ENCODE measurements at places on chromosomes 3 and 15.

DNA sequence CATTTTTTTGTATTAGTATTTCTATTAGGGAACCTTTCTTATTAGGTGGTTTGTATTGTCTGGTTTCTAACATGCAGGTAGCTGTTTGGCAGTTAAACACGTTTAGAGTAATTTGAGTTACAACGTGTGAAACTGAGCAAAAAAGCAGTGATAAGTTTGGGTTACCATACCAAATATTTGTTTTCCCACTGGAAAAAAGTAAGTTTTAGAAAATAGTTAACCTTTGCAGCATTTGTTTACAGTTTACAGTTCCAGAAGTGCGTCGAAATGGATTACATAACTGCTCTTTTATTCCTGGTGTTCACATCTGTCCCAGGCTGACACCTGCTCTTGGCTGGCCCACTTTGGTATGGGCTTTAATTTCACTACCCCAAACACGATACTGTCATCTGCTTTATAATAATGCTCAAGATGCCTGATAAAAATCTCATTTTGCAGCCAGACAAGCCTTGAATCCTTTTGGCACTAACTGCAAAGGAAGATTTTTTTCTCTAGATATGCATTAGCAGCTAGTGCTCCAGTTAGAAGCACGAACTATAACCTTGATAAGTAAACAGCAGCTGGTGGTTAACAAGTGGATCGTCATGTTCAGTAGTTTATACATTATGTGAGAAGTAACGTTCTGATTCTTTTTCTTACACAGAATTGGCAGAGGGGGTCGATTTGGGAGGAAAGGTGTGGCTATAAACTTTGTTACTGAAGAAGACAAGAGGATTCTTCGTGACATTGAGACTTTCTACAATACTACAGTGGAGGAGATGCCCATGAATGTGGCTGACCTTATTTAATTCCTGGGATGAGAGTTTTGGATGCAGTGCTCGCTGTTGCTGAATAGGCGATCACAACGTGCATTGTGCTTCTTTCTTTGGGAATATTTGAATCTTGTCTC, 5.3 kb downstream of the EIF4A2 start:
- ATAC-seq, result no peak

GRCh38 chr3:138861798-138862197, 27.1 kb upstream of the PIK3CB start:
- ATAC-seq, result no peak

GRCh38 chr3:31575448-31575847, 42.7 kb downstream of the STT3B start:
- ATAC-seq, result peak; percentile 64

GRCh38 chr3:188486952-188487351, 333.0 kb downstream of the LPP start:
- no peak for ATAC-seq

GRCh38 chr3:17183951-17184550, 299.3 kb downstream of the PLCL2 start:
- peak; percentile 94 for ATAC-seq

- ATAC-seq, result no peak
Observed at GRCh38 chr3:10665592-10665991, 150.4 kb upstream of the SLC6A11 start.

DNA sequence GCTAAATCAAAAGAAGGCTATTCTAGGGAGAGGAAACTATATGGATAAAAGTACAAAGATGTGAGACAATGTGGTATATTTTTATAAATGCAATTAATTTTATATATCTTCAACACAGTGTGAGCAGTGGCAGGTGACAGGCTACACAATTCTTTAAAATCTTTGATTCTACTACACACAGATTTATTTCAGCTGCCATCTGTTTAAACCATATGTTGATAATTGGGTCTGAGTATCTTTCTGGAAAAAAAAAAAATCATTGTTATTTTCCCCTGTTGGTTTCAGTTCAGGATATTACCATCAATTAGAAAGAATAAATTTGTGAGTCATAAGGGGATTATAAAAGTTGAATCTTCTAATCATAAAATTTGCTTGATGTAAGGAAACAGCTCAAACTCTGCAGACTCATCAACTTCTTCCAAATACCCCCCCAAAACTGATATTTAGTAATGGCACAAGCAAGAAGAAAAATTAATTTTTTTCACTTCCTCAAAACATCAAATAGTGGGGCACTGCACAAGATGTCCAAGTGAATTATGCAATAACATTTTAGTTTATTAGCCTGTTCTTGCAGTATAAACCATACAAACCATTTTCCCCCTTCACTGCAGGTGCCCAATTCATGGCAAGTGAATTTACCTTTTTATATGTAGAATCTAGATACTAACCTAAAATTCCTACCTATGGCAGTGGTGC, 12.0 kb downstream of the PIERCE2 start:
- no peak for ATAC-seq

DNA sequence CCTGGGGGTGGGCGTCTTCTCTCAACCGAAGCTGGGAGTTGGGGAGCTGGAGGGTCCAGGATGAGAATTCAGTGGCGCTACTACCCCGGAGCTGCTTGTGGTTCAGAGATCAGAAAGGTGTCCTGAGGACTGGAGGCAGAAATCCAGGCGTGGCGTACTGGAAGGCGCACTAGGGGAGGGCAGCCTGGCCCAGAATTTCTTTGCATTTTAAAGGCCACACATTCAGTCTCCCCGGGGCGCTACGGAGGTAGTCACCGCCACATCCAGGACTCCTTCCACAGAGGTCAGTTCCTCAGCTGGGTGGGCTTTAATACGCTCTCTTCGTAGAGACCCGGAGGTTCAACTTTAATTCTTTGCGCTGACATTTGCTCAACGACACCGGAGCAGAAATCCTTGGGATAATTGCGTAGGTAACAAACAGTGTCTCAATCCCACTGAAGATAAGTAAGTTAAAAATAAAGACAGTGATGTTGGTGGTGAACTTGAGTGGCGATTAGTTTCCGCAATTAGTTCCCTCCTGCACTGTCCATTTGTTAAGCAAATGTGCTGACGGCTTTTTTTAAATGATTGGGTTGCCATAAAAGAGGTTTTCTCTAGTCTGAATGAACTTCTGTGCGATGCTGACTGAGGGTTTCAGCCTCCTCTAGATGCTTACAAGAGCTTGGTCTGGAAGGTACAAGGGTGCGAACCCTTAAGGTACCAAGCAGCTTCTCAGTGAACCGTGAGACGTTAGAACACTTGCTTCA, 535 bp downstream of the MCTP2 start:
- peak; percentile 6 for ATAC-seq

DNA sequence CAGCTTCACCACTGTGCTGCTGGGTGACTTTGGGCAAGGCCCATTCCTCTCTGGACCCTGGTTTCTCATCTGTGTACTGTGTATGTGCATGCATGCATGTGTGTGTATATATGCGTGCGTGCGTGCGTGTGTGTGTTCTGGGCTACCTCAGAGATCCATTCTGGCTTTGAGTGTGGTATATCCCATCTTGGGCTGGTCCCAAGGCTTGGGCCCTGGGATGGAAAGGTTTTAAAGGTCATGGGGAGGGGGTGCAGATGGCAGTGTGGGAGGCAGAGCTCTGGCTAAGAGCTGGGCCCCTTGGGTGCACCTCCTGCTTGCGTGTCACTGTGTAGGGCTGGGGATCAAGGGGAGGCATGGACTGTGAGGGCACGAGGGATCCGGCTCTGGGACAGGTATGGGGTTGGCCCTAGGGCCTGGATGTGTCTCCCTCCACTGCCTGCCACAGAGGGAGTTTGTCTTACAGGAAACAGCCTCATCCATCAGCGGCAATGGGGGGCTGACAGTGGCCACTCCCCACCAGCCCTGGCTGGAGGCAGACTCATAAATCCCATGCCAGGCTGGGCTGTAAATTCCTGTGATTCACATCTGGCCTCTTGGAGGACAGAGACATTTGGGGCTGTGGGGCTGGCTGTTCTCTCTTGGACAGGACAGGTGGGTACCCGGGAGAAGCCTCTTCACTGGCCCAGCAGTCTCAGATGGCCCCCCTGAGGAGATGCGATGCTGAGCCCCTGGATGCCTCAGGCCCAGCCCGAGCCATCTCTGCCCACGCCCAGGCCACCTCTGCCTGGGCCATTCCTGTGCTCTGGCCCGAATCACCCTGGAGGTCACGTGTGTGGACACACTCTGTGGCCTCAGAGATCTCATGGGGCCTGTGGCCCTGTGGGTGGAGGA, 21.4 kb upstream of the CSPG4 start:
- no peak for ATAC-seq

- no peak for ATAC-seq
Observed at GRCh38 chr15:42474827-42475226, 16.1 kb downstream of the ZNF106 start.

GRCh38 chr3:71127844-71128243, 455.7 kb downstream of the FOXP1 start:
- ATAC-seq, result no peak

GRCh38 chr3:154887869-154888268, 192.2 kb upstream of the MME start:
- no peak for ATAC-seq

- no peak for ATAC-seq
Observed at GRCh38 chr3:50166620-50167019, 11.5 kb downstream of the SEMA3F start.

DNA sequence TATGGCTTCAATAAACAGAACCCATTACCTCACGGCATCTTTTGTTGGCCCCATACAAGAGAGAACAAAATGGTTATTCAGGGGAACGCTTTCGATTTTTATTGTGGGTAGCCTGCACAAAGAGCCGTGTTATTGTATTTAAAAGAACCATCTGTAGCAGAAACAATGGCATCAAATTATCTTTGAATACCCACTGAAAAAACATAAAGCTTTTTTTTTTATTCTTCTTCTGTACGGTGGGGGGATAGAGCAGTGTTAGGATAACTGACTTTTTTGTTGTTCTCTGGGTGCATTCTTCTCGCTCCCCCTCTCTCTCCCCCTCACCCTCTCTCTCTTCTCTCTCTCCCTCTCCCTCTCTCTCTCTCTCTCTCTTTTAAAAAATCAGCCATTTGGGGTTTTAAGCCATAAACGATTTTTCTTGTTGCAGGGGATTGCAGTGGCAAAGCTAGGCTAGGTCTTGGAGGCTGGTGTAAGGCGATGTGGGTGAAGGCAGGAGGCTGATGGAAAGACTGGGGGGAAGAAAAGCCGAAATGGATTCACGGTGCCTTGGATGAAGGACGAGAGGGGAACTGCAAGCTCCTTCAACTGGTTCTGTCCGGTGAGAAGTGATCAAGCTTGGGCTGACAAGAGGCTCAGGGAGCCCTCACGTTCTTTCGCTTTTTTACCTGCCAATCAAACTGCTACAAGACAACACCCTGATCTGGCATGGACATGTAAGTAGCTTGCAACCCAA, 12.4 kb upstream of the SOX2 start:
- no peak for ATAC-seq

DNA sequence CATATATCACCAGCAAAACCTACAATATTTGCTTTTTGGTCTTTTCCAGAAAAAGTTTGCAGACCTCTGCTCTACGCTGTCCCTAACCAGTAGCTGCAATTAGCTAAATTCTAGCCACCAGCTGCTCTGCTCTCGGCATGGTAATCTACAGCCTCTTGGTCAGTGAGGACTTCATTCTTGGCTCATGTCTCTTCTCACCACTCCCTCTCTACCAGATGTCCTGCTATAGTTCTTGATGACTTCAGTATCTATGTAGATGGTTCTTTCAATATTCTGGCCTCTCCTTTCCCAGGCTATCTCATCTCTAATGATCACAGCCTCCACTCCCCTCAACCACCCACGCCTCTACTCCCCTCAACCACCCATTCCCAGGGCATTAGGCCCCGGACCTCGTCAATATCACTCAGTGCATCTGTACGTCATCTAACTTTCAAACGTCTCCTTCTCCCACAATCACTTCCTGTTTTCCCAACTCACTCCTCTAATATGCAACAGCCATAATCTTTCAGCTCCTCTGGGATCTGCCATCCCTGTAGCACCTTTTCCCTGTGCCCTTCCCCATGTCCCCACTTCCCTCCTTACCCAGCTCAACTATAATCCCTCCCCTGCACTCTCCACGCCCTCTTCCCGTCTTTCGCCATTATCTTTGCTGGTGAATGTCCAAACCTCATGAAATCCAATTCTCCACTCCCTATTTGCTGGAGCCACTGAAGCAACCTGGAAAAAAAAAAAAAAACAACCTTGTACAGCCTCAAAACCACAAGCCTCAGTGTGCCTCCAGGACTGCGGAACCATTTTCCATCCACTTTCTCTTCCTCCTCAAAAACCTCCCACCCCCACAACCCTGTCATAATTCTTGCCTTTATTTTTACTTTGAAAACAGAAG, 429.4 kb upstream of the PROK2 start:
- ATAC-seq, result no peak

GRCh38 chr3:41148901-41149300, 50.4 kb upstream of the CTNNB1 start:
- no peak for ATAC-seq

DNA sequence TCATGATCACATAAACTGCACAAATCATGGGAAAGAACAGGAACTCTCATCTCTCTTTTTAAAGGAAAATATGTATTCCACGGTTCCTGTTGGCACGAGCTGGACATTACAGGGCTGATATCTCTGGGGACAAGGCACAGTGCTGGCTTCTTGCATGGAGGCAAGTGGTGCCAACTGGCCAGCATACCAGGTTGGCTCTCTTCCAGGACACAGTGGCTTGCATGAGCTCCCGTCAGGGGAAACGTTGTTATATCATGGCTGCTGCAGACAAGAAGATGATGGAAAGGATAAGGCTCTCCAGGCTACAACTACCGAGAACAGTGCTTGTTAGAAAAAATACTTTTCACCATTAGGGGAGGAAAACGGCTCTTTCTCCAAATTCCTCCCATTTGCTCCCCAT, 283.9 kb downstream of the RORA start:
- ATAC-seq, result no peak

- no peak for ATAC-seq
Observed at GRCh38 chr3:42735615-42736014, 33.0 kb upstream of the HHATL start.

DNA sequence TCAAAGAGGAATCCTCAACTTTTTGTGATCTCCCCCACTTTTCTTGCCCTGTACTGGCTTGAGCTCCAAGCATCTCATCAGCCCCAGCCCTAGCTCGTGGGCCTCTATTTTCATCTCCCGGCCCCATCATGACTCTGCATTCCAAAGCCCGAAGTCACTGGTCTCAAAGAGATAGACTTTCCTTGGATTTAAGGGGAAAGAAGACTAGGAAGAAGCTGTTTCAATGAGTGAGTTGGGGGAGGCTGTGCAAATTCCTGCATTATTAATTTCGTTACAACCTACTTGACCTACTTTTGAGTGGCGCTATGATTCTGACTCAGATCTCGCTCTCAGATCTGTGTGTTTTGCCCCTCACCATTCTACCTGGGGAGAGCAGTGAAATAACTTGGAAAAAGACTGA, 266.6 kb upstream of the TBL1XR1 start:
- ATAC-seq, result peak; percentile 91

GRCh38 chr3:138846262-138846791, 11.6 kb upstream of the PIK3CB start:
- no peak for ATAC-seq

- no peak for ATAC-seq
Observed at GRCh38 chr15:41080144-41080543, 35.9 kb downstream of the INO80 start.

GRCh38 chr15:40430271-40430805, 10.4 kb upstream of the BAHD1 start:
- ATAC-seq, result no peak

DNA sequence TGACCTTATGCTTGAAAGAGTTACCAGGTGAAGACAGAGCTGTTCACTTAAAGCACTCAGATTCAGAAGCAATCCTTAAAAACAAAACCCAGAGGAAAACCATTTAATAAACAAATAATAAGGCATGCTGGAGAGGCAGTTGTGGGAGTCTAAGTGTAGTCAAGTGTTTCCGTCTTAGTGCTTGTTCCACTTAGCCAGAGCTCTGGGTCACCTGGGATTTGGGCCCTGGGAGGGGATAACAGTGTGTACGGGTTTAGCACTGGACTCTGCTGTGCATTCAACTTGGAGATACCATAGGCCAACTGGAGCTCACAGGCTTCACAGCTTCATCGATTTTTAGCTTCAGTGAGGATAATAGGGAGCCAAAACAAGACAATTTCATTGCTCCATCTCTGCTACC, 444.6 kb downstream of the CNTN4 start:
- no peak for ATAC-seq

All from activated T-helper 17 cell treated with anti-CD3 and anti-CD28 coated beads, Interleukin-2, amount 50 U/mL, for 72 hours (primary cell).